ENCODE measurements at places on chromosomes 7 and 10.

- no peak for DNase-seq
Observed at GRCh38 chr7:77788327-77788902, 9.8 kb downstream of the TMEM60 start.

DNA sequence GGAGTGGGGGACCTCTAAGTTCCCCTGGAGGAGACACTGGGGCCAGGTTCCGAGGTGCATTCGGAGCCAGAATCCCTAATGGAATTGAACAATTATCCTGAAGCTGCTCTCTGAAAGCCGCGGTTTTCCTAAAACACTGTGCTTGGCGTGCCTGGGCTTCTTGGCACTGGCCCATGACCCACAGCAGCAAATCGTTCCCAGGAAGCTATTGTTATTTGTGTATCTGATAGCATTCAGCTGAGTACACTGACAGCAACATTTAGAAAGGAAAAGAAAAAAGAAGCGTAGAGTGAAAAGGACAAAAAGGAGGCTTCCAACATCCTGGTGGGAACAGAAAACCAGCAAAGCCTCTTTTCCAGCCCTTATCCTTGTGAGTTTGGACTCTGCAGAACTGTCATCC, 339.8 kb downstream of the FRMD4A start:
- DNase-seq, result no peak

GRCh38 chr7:137992550-137993394, 9.1 kb downstream of the CREB3L2 start:
- no peak for DNase-seq

DNA sequence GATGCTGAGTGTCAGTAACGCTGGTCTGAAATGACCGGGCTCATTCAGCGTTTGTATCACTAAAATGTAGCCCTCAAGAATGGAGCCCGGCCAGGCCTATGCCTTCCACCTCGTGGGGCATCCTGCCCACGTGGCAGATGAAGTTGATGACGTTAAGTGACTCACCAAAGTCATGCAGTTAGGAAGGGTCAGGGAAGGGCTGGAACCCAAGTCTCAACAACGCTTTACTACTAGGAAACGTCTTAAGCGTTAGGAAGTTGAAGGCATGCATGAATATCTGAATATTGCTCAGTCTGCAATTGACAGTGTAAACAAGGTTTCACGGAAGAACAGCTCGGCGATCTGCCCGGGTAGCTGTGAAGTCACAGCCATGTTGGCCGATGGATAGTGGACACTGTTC, 14.0 kb upstream of the UBE3C start:
- no peak for DNase-seq

GRCh38 chr10:44811072-44811471, 100.1 kb upstream of the TMEM72 start:
- no peak for DNase-seq
